ENCODE measurements at places on chromosomes 12 and 14.

- no peak for DNase-seq
These were observed 7.3 kb upstream of the SNRNP35 start for GRCh38 chr12:123450636-123451035.

DNA sequence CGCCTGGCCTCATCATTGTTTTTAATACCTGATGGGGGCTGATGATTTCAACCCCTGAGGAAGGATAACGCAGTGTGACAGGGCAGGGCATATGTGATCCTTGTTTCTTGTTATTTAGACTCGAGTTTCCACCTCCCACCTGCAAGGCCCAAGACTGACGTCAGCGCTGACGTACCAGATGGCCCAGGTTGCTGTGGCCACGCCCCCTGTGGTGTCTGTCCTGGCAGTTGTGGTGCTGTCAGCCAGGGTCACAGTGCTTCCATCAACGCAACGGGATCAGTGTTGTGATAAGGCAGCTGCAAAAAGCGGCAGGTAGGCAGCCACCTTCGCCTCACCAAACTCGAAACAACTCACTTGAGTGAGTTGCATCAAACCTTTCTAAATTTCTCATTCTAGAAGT, 18.4 kb downstream of the DDX51 start:
- no peak for DNase-seq

DNA sequence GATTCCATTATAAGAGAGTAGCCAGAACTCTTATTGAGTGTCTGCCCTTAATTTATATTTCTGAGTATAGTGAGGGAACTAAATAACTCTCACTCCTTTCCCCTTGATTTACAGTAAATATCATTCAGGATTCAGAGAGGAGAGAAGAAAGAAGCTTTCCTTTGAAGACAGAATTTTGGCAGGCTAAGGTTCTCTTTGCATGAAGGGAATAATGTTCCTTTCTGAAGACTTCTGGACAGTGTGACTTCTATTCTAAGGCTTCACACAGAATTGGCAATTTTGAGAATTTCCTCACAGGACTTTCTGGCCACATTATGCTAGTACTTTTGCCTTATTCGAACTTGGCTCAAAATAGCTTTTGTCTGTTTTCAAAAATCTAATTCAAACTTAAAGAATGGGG, 352.2 kb upstream of the FBXO33 start:
- DNase-seq = no peak

DNA sequence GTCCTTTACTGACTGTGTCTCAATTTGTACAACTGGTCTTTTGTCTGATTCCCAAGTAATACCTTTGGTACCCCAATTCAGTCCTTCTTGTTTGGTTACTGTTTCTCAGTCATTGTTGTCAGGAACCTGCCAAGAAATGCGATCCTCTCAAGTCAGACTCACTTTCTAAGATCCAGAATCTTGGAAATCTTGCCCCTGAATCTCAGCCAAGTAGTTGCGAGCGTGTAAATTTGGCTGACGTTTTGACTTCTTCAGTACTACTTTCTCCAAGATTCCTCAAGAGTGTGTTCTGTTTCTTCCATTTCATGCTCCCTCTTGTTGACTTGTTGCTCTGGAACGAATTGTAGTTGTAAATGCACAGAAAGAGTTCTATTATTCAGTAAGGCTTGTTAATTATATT, 114.0 kb downstream of the MSRB3 start:
- no peak for DNase-seq
